ENCODE measurements at places on chromosomes 4 and X. TPM values are rescaled to one million over a fixed set of nuclear protein-coding genes. Genes with fewer than 3 reads are reported as not detected.

The IL2RG gene
- 1.4 TPM for total RNA-seq

- DNase-seq = no peak
Measured at GRCh38 chr4:105679186-105679585, 29.3 kb downstream of the INTS12 start.

The DMD gene
- total RNA-seq = 17.6 TPM

DNA sequence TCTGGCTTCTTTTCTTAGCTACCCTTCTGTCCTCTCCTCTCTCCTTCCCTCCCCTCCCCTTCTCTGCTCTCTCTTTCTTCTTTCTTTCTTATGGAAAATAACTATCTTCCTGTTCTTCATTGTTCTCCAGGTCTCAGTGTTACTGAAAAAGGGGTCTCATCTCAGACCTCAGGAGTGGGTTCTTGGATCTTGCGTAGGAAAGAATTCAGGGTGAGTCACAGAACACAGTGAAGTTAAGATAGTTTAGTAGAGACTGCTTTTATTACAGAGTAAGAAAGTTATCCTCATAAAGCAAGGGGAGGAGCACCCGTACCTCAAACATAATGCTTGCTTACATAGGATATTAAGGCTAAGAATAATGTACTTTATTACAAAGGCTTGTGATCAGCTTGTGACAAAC lies 31.8 kb upstream of the CWH43 start:
- peak; percentile 28 for DNase-seq

GRCh38 chr4:183471946-183472708 lies 27.7 kb downstream of the CDKN2AIP start:
- DNase-seq = peak; percentile 64

GRCh38 chrX:127390316-127390715 lies 570.8 kb downstream of the PRR32 start:
- no peak for DNase-seq

- DNase-seq = peak; percentile 90
Measured at GRCh38 chr4:5812506-5813229, 80.2 kb downstream of the CRMP1 start.

DNA sequence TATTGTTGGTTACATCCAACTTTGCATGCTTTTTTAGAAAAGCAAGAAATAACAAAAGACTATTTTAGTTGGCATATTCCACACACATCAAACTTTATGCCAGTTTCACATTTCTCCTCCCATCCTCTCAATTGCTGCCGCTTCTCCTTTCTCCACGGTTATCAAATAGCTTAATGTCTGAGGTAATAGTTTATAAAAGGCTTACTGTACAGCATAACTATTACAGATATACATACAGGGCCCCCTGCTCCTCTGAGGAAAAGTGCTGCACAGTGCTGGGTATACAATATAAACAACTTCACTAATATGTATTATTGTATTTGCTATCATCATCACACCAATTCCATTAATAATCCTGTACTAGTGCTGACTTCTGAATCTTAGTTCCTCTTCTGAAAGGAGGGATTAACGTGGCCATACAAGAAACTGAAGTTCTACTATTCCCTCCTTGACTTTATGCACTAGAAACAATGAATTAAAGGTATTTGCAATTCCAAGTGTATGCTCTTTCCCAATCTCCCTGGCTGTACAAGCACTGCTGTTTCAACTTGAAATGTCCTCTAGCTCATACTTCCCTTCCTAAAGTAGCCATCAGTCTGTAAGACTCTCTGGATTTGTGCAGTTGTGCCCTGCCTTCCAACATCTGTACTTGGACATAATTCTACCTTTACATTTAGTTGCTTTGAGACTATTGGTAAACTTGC lies 2.5 kb downstream of the CCNI start:
- no peak for DNase-seq

DNA sequence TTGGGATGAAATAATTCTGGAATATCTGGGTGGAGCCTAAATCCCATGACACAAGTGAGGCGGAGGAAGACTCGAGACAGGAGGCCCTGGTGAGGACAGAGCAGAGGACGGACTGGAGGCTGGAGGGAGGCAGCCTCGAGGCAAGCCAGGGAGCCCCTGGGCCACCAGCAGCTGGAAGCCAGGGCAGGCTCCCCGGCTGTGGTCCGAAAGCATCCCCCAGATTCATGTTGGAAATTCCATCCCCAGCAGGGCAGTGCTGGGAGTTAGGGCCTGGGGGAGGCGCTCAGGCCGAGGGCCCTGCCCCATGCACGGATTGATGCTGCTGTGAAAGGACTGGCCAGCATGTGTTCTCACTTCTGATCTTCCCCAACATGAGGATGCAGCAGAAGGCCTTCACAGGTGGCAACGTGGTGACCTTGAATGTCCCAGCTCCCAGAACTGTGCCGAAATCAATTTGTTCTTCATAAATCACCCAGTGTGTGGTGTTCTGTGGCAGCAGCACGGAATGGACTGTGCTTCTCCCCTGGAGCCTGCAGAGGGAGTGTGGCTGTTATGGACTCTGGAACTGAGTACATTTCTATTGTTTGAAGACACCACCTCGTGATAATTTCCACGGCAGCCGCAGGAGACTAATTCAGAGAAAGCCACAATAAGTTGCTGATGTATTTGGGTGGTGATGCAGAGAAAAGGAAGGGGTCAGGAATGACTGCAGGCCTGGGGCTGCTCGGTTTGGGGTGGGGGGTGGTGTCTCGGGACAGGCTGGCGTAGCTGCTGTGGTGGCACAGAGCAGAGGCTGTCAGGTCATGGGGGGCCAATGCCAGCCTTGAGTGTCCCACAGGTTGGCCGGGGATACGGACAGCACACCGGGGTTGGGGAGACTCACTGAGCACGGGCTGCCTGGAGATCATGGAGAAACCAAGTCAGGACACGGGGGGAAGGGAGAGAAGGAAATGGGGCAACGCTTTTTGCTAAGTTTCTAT lies 56.9 kb downstream of the PCGF3 start:
- no peak for DNase-seq

- DNase-seq = peak; percentile 59
Measured at GRCh38 chrX:12548746-12549145, 242.5 kb upstream of the PRPS2 start.

DNA sequence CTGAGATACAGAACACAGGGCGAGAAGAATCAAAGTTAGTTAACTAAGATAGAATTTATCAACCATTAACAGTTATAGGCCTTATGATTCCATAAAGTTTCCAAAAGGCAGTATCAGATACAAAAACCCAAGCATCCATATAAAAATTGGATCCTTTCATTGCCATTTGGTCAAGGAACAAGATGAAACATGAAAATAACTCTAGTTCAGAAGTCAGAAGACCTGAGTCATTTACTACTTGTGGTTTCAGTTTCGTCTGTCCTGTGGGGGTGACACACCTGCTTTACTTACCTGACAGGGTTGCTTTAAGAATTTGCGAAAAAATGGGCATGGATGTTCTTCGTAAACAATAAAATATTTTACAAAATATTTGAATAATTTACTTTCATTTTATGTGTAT lies 130.8 kb downstream of the ANAPC10 start:
- DNase-seq = no peak

DNA sequence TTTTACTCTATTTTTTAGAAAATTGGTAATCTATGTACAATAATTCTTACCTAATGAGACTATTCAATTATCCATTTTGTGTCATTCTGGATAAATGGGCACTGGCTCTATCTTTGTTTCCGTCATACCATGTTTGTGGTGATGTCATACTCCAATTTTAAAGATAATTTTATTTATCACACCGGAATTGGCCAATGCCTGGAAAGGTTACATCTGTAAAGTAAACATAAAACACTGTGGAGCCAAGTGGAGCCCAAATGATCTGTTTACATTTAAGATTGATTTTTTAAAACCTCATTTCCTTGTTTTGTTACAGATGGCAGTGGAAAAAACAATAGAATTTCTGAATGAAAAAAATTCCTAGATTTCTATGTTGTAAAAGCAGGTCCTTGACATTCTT lies 120.2 kb upstream of the GPRIN3 start:
- DNase-seq = no peak

The AMBN gene
- 0.17 TPM for total RNA-seq

The VSIG4 gene
- total RNA-seq = not detected

- peak; percentile 4 for DNase-seq
Measured at GRCh38 chr4:22077571-22077970, 129.0 kb upstream of the KCNIP4 start.

GRCh38 chrX:49165901-49166881 lies 3.6 kb downstream of the MAGIX start:
- peak; percentile 57 for DNase-seq

The C4orf50 gene
- 0.12 TPM for total RNA-seq

DNA sequence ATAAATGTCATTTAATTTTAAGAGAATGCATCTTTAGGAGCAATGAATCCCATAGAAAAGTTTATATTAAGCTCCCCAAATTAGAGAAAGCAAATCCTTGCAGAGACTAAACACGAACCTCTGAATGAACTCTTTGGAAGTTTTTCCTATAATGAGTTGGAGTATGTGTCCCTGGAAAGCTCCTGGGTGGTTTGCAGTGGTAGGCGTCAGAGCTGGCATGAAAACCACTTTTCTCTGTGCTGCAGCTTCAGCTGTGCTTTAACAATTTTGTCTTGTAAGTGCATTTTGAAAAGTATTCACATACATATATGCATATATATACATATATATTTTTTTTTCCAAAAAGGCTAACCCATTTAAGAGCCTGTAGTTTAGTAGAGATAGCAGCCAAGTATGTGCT lies 148.7 kb upstream of the TBC1D9 start:
- no peak for DNase-seq

GRCh38 chr4:6783111-6783981 lies 819 bp downstream of the KIAA0232 start:
- peak; percentile 47 for DNase-seq

GRCh38 chrX:136259543-136259942 lies 8.3 kb upstream of the MAP7D3 start:
- peak; percentile 38 for DNase-seq

GRCh38 chr4:71518283-71518989 lies 179.6 kb downstream of the SLC4A4 start:
- no peak for DNase-seq

GRCh38 chrX:43693602-43694406 lies 37.7 kb downstream of the MAOA start:
- DNase-seq = no peak

- peak; percentile 87 for DNase-seq
Measured at GRCh38 chr4:113435893-113436292, 325.6 kb downstream of the CAMK2D start.

DNA sequence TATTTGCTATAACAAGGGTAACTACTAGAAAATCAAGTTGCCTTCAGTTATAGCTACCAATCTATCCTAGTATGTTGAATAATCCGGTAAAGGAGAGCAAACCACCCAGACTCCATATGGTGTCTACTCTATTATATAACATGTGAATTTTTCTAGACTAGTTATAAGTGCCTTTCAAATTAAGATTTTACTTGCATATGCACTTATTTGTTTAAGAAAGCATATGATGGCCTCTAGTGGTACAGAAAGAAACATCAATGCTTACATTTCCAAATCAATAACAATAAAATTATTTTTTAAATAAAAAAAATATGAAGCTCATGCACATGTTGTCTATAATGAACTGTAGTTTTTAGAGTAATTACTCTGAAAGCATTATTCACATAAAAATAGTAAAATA lies 1516.4 kb upstream of the PABPC4L start:
- DNase-seq = no peak
